Hindlimb muscle (tissue), 1 donor: ENCODE measurements at places on chromosomes 5 and 9. TPM values are rescaled to one million over a fixed set of nuclear protein-coding genes. Genes with fewer than 3 reads are reported as not detected.

The NRG2 gene
- polyA plus RNA-seq, result 1.7 TPM

The CDX1 gene
- 0.19 TPM for polyA plus RNA-seq

The FCN1 gene
- 3.8 TPM for polyA plus RNA-seq

The CDC23 gene
- 33.8 TPM for polyA plus RNA-seq

The SPRY4 gene
- polyA plus RNA-seq, result 47.3 TPM

The PDE6A gene
- 0.09 TPM for polyA plus RNA-seq

The IFNA2 gene
- polyA plus RNA-seq, result not detected

The COL23A1 gene
- polyA plus RNA-seq, result 1.8 TPM

The IL12B gene
- not detected for polyA plus RNA-seq

The DAPK1 gene
- polyA plus RNA-seq, result 25.5 TPM

The PRDM9 gene
- polyA plus RNA-seq, result not detected

The WDR38 gene
- polyA plus RNA-seq, result 0.15 TPM

The RNF183 gene
- polyA plus RNA-seq, result not detected

The RASEF gene
- polyA plus RNA-seq, result 0.36 TPM

The GCNT1 gene
- 3.5 TPM for polyA plus RNA-seq

The SHOC1 gene
- 0.26 TPM for polyA plus RNA-seq

The ELOVL7 gene
- 0.30 TPM for polyA plus RNA-seq

The MELK gene
- polyA plus RNA-seq, result 8.5 TPM

The SCGB3A2 gene
- not detected for polyA plus RNA-seq

The CDC25C gene
- polyA plus RNA-seq, result 2.4 TPM

The GPR151 gene
- polyA plus RNA-seq, result not detected

The TMED9 gene
- 114 TPM for polyA plus RNA-seq

The PCDHA11 gene
- polyA plus RNA-seq, result 0.30 TPM
